CD4-positive, alpha-beta T cell (primary cell): ENCODE measurements at places on chromosomes 13 and 19.

DNA sequence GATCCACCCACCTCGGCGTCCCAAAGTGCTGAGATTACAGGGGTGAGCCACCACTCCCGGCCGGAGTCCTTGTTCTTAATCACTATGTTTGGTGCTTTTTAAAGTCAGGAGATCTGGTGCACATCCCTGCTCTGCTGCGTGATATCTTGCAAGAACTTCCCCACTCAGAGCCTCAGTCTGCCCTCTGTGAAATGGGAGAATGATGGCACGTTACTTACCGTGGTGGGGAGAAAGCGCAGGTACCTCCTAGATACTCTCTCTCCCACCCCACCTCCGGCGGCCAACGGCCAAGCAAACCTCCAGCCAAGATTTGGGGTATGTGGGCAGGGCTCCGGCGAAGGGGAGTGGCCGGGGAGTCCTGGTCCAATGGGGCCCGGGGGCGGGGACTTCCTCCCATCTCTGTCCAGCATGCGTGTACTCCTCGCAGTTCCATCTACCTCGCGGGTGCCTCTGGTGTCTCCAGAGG lies at the start of gene RYR1:
TSS of gene RYR1 (plus strand) at position 424 of the 466 bp plus-strand sequence. CDS start 139 bp downstream, outside the sequence.
- DNase-seq, result peak; percentile 53

DNA sequence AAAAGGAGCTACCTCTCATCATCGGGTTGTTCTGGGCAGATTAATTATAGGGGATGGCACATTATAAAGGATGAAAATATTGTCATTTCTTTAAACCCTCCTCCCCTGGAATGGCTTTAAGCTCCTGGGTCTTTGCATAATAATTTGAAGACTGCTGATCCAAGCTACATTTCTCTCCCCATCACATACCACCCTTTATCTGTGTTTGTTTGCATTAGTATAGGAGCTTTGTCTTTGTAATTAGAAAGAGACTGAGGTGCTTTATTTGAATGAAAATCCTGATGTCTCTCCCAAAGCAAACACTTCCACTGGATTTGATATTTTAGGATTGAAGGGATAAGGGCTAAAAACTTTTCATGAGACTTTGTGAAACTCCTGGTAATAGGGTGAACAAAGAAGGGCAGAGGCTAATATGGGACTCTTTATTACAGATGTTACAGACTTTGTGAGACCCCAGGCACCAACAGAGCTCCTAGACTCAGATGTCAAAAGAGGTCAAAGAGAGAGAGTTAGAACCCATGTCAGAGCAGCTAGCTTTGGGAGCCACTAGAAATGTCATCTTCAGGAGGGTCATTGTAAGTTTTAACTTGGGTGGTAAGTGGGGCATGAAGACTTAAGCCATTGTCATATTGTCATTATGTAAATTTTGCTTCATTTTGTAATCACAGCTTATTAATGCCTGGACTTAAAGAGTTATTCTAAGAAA lies 75.3 kb upstream of the RXFP2 start:
- DNase-seq, result no peak

DNA sequence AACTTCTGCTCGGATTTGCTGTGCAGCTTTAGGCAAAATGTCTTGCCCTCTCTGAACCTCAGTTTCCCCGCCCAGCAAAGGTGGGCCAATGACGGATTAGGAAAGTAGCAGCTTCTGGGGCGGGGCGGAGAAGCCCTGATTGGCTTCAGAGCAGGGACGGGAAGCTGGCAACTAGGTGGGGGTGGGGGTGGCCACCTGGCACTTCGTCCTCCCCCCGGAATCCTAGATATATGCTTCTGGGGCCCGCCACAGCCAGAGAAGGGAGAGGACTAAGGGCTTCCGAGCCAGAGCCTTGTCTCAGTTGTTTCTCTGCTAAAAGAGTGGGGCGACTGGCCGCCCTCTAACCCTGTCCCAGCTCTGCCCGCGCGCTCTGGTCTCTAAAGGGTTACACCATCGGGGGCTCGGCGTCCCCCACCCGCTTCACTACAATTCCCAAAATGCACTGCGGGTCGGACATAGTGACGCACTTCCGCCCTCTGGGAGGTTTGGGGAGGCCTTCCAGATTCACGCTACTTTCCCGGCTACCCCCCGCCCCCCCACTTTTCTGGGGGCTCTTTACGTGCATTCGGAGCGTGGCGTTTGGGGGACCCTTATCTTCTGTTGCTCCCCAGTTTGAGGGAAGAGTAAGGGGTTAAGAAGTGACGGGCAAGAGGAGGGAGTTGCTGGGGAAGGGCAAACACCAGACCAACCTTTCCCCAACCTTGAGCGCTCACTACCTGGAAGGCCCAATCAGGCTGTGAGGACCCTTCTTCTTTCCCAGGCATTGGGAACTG lies 672 bp upstream of the IRF2BP1 start:
- DNase-seq, result peak; percentile 83

- DNase-seq, result no peak
Observed at GRCh38 chr19:39645800-39646411, 9.8 kb upstream of the LGALS16 start.

- no peak for DNase-seq
Observed at GRCh38 chr19:45901912-45902650, at the start of gene MYPOP. MYPOP (minus strand) TSS chr19:45902613; CDS start chr19:45901773, 840 bp downstream.

DNA sequence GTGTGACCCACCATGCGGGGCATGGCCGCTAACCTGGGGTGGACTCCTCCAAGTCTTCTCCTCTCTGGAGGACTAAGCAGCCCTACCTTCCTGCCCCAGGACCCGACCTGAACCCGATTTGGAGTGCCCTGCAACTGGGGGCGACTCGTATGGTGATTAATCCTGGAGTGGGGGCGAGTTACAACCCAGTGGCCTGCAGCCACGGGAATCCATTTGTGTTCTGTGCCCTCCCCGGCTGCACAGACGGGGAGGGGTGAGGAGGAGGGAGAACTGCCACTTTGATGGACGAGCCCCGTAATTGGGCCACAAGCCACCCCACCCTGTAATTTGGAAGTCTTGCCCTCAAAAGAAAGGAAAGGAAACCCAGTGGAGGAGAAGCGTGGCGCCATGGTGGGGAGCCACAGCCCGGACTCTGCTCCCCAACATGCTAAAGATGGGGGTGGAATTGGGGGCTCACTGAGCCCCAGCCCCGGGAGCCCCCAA lies 18.0 kb downstream of the PRR36 start:
- DNase-seq, result no peak

- no peak for DNase-seq
Observed at GRCh38 chr13:47019977-47020376, 123.1 kb upstream of the HTR2A start.

GRCh38 chr19:38975861-38976271 lies 324 bp upstream of the FBXO17 start:
- DNase-seq, result no peak

DNA sequence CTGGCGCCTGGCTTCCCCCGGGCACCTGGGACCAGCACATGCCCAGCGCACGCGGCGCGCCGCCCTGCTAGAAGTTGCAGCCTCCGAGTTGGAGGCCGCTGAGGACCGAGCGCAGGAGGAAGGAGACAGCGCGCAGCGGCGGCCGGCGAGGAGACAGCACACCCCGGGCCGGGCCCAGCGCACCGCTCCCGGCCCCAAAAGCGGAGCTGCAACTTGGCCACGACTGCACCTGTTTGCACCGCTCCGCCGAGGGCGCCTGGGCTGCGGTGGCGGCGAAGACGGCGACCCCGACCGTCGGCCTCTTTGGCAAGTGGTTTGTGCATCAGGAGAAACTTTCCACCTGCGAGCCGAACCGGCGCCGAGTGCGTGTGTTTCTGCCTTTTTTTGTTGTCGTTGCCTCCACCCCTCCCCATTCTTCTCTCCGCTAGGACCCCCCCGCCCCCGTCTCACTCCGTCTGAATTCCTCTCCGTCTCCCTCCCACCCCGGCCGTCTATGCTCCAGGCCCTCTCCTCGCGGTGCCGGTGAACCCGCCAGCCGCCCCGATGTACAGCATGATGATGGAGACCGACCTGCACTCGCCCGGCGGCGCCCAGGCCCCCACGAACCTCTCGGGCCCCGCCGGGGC lies at the start of gene SOX1:
TSS of gene SOX1 (plus strand) at position 34 of the 626 bp plus-strand sequence. CDS start at position 544, 510 bp downstream.
- no peak for DNase-seq

- peak; percentile 68 for DNase-seq
Observed at GRCh38 chr19:19538061-19538784, at the start of gene CILP2. CILP2 (plus strand) TSS chr19:19538265; CDS start chr19:19538350, 85 bp downstream.

DNA sequence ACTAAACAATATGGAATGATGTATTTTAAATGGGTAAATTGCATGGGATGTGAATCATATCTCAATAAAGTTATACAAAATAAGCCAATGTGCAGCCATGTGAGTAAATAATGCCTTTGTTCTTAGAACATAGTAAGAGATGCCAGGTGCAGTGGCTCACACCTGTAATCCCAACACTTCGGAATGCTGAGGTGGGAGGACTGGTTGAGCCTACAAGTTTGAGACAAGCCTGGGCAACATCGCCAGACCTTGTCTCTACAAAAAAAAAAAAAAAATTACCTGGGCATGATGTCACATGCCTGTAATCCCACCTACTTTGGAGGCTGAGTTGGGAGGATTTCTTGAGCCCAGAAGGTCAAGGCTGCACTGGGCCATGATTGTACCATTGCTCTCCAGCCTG lies 230.7 kb downstream of the RFC3 start:
- no peak for DNase-seq

GRCh38 chr19:532561-533363 lies 1.2 kb downstream of the CDC34 start:
- no peak for DNase-seq

- DNase-seq, result no peak
Observed at GRCh38 chr13:112124141-112124540, 57.2 kb downstream of the SOX1 start.

DNA sequence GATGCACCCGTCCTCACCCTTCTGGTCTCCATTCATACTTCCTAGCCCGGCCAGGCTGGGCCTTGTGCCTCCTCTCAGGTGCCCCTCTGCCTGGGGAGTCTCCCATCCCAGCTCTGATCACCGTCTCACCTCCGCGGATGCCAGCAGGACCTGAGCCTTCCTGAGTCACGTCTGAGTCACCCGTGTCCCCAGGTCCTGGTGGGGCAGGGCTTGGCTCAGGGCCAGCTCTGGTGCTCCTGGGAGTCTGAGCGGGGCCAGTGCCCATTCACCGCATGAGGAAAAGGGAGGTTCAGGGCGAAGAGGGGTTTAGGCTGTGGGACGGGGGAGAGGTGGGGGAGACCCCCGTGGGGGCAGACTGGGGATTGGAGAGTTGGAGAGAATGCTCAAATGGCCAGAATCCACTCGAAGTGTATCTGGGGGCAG lies 593 bp downstream of the ATP8B3 start:
- DNase-seq, result no peak

- no peak for DNase-seq
Observed at GRCh38 chr13:20706661-20707060, 3.2 kb downstream of the IL17D start.

- DNase-seq, result no peak
Observed at GRCh38 chr19:12899891-12900518, 9.0 kb downstream of the GCDH start.

DNA sequence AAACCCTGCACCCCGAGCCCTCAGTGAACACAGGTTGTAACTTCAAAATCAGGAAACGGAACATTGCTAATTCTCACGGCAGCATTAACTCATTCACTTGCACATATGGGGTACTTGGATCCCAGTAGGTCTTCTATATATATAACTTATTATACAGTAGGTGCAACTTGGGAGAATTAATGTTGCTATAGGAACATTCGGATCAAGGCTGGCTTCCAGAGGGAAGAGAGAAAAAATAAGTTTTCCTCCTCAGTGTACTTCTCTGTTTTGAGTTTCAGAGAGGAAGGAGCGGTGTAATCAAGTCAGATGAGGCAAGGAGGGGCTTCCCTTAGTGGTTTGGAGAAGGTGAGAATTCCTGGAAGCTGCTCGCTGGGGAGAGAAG lies 90.9 kb upstream of the ZNF507 start:
- DNase-seq, result no peak

DNA sequence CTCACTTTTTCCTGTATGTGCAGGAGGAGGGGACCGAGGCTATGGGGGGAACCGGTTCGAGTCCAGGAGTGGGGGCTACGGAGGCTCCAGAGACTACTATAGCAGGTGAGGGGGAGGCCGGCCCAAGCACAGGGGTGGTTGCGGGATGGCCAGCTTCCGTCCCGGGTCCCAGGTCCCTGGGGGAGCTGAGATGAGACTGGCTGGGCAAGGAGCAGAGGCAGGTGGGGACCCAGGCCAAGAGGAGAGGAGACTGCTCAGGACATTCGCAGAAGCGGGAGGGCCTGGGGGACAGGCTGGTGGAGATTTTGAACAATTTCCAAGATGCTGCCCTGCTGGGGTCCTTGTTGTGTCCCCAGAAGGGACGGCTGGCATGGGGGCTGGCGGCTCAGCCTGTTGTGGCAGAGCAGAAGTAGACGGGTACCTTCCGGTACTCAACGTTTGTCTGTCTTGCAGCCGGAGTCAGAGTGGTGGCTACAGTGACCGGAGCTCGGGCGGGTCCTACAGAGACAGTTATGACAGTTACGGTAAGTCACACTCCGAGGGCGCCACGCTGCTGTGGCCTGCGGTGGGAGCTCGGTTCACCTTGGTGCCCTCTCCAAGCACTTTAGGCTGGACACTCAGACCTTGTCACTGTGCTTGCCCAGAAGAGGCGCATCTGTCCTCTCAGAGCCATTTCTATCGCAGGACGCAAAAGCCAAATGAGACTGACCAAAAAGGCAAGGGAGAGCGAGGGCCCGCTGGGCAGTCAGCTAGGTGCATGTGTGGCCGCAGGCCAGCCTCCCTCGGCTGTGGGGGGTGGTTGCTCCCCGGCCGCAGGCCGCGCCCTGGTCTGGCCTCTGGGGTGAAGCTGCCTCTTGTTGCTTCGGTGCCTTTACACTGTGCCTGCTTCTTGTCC lies 2.6 kb downstream of the CIRBP start:
- DNase-seq, result no peak

DNA sequence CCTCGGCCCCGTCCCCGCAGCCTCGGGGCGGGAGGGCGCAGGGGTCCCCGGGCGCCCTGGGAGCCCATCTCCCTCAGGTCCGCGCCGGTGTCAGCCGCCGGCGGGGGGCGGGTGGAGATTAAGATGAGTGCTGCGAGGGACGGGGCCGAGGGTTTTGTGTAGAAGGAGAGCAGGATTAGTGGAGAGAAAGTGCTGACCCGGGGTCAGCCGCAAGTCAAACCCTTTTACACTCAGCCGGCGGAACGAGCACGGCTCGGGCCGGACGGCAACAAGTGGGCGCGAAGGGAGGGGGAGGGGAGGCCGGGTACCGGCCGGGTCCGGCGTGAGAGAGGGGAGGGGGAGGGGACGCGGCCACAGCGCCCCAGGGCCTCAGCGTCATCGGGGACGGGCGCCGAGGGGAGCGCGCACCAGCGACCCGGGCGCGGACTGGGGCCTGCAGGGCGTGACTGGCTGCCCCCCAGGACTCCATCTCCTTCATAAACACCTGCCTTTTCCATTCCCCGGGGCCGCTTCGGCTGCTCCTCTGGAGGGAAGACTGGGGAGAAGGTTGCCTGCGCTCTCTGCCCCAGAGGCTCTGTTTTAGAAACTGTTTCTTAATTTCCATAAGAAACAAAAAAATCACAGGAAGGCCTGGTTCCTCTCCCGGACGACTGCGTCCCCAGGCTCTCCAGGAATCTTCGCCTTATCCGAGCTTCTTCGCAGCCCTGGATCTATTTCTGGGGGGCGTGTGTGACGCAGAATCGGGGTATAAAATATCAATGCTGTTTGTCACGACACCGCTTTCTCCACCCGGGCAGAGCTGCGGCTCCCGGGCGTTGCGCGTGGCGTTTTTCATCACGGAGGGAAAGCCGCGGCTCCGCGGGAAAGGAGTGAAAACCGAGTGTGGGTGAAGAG lies 6.5 kb downstream of the SOX1 start:
- no peak for DNase-seq
